T47D (cell line): ENCODE measurements at places on chromosomes 2 and 18.

- DNase-seq, result peak; percentile 22
Observed at GRCh38 chr2:26018184-26019055, 15.5 kb upstream of the RAB10 start.

DNA sequence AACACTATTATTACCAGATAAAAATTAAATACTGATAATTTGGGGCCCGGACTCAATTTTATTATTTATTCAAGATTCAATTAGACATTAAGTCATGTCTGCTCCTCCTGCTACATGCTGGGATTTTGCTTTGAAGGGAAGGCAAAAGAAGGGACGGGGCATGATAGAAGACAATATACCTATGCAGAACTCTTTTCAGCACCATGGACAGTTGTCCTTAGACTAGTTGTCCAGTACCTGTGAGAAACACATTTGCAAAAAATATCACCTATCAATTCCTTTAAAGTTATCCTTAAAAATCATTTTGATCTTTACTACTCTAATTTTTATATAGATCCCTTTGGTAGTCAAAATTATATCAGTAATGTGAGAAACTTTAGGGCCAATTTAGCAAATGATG, 100.2 kb upstream of the SULT1C3 start:
- peak; percentile 67 for DNase-seq

DNA sequence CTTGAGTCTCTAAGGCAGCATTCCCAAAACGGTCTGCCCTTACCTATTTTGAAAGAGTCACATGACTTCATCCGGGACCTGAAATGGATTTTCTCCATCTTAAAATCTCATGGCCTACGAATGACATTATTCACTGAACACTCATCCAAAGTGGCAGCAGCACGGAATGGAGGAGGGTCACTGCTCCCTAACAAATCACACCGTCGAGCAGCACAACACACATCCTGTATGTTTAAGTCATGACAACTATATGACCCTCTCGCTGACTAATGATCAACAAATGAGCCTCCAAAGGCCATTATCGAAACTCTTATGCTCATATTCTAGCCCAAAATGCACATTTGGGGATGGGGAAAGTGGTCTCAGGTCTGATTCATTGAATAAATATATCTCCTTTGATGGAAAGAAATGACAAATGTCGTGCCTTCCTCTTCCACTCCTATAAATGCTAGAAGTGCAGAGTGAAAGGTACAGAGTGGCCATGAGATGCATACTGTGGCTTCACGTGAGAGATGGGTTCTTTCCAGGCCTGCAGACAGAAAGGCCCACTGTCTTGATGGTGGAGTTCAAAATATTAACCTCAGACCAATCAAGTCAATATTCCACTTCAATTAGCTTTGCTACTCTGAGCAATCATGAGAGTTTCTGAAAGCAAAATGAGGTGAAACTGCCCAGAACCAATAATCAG, 70.8 kb downstream of the C2orf76 start:
- no peak for DNase-seq

DNA sequence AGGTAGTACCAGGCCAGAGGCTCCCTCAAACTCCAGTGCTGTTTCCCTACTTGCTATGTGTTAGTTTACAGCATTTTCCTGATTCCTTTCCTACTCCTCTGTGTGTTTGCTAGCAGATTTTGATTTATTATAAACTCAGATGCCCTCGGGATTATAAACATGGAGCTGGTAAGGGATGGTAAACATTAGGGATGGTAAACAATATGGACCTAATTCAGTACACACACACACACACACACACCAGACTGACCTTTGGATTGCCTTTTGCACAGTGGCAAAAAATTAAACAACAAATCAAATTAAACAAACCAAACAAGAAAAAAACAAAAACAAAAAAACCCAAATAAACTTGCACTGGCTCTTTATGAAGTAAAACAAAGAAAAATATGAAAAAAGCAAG, 55.4 kb upstream of the ACVR1 start:
- DNase-seq, result peak; percentile 3

- DNase-seq, result no peak
Observed at GRCh38 chr2:66437691-66438497, 3.0 kb downstream of the MEIS1 start.

DNA sequence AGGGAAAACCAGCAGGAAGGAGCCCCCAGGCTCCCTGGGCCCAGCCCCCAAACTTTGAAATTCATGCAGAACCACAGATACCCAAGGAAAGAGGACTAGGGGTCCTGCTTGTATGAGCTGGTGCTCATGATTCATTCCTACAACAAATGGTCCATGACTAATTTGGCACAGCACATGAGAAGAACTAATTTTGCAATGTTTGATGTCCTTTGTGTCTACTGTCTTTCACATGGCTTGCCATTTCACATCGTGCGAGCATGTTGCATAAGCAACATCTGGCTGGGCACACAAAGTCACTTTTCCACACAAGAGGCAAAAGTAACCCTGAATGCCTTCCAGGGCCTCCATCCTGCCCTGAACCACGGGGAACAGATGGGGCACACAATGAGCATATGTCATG, 149.6 kb upstream of the APCDD1 start:
- no peak for DNase-seq

GRCh38 chr18:75204269-75204731, 4.6 kb downstream of the PTGR3 start:
- no peak for DNase-seq

DNA sequence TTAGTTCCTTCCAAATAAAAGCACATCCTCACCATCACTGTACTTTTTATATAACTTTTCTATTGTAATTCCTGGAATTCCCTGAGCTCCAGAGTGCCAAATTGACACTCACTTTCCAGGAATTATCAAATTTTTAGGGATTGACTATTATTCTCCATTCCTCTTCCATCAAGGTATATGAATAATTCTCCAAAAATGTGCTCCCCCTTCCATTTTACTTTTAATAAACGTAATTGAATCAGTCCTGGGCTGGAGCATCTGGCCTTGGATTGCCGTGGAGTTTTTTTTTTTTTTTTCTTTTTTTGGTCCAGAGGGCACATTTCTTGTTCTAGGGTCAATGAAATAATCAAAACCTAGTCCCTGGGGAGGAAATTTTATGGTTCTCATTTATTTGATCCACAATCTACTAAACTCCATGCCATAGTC, 304.3 kb downstream of the CDCA7 start:
- DNase-seq, result no peak

DNA sequence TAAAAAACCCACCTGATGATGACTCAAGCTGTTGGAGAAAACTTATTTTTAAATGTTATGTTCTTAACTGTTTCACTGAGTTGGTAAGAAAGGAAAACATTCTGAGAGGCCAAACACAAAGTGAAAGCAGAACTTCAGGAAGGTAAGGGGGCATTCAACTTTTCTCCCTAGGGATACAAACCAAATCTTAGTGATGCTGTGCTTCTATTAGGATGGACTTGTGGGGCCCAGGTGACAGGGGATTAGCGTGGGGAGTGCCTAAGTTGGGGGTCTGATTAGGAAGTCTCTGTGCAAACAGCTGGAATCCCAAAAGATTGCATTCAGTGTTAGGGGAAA, 18.5 kb downstream of the PDCL3 start:
- DNase-seq, result no peak
